ENCODE measurements at places on chromosomes 11 and 22.
A peak's percentile ranks its signal among the peaks of the same experiment; 100 is the strongest.

- no peak for DNase-seq
These were observed 42.6 kb downstream of the ANO1 start for GRCh38 chr11:70120674-70121073.

GRCh38 chr11:27722117-27722952, 22.1 kb upstream of the BDNF start:
- DNase-seq: no peak

DNA sequence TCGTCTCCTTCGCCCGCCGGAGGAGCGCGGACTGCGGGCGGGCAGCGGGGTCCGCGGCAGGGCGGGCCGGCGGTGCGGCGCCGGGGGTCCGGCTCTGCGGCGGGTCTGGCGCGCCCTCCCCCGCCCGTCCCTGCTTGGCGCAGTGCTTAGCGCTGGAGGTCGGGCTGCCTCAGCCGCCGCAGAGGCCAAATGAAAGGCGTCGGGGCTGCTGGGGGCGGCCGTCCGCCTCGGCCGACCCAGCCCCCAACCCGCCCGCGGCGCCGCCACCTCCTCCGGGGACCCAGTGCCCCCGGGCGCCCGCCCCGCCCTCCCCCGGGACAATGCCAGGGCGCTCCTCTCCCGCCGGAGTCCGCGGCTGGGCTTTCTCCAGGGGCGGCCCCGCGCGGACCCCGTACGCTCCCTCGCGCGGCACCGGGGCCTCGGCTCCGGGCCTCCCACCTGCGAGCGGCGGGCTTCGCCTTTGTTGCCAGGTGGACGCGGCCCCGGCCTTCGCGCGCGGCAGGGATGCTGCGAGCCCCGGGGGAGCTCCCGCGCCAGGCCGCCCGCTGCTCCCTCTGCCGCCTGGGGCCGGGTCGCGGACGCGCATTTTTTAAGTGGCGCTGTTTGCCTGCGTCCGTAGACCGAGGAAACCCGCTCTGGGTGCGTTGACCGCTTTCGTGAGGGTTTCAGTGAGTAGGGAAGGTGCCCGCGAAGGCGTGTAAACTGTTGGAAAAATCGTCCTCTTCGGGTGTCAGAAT, 583 bp downstream of the APLP2 start:
- DNase-seq: peak; percentile 24

DNA sequence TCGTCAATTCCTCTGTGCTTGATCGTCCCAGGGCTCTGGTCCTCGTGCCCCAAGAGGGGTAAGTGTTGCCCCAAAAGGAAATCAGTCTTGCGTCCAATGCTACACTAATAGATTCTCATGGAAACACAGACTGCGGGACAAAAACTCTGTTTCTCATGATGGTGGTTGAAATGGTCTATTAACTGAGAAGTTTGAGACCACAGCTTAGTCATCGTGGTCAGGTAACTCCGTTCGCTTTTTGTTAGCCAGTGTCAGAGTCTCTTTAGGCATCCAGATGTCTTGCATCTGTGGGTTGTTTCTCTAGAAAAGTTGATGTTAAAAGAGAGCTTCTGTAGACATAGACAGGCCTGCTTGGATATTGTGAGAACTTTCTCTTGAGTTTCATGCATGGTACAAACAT, 104.6 kb upstream of the SORL1-AS1 start:
- no peak for DNase-seq

DNA sequence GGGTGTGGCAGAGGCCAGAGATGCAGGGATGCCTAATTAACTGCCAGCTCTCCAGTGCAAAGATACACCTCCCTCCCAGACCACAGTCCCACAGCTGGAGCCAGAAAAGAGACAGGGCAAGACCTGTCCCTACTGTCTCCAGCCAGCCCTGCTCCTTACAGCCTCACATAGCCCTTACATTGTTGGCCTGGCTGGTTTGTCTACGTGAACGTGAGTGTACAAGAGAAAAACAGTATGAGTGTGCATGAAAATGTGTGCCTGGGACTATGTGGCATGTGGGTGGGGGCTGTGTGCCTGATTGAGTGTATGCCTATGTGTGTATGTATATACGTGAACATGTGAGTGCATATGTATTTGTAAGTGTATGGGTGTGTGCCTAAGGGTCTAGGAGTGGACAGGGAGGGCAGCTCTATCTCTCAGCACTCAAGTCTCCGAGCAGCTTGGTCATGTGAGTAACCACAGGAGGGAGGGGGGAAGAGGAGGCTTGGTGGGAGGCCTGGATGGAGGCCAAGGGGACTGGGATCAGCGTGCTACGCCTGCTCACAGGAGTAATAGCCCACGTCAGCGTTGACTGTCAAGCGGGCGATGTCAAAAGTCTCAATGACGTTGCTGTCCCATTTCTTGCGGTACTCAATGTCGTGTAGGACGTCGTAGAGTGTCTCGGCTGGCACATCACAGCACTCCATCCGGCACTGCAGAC, 6.6 kb upstream of the ARAP1 start:
- no peak for DNase-seq

GRCh38 chr22:27748349-27748748, 53.2 kb downstream of the MN1 start:
- no peak for DNase-seq

GRCh38 chr11:130847517-130847916, 68.8 kb downstream of the SNX19 start:
- no peak for DNase-seq

- peak; percentile 15 for DNase-seq
These were observed 7.7 kb upstream of the NCR3LG1 start for GRCh38 chr11:17343907-17344306.

GRCh38 chr11:87878373-87878825, 296.8 kb downstream of the RAB38 start:
- DNase-seq: no peak

- peak; percentile 8 for DNase-seq
These were observed at the start of gene BCO2 for GRCh38 chr11:112174789-112175598. BCO2 (plus strand) TSS chr11:112175512; CDS start chr11:112175602, 90 bp downstream.

DNA sequence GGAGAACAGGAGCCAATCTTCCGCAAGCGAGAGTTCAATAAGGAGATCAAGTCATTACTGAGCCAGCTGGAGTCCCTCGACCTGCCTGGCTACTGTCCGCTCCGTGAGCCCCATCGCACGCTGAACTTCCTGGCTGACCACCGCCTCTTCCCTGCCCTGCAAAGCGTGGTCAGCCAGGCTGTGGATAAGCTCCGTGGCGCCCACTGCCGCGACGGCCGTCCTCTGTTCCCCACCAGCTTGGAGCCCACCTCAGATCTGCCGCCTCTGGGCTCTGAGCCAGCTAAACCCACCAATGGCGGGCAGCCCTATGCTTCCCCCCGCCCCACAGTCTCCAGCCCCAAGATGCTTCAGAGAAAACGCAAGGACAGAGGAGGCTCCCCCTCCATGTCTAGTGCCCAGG, 2.3 kb downstream of the CCDC116 start:
- DNase-seq: no peak

- no peak for DNase-seq
These were observed 44.2 kb downstream of the EXPH5 start for GRCh38 chr11:108549319-108549885.

DNA sequence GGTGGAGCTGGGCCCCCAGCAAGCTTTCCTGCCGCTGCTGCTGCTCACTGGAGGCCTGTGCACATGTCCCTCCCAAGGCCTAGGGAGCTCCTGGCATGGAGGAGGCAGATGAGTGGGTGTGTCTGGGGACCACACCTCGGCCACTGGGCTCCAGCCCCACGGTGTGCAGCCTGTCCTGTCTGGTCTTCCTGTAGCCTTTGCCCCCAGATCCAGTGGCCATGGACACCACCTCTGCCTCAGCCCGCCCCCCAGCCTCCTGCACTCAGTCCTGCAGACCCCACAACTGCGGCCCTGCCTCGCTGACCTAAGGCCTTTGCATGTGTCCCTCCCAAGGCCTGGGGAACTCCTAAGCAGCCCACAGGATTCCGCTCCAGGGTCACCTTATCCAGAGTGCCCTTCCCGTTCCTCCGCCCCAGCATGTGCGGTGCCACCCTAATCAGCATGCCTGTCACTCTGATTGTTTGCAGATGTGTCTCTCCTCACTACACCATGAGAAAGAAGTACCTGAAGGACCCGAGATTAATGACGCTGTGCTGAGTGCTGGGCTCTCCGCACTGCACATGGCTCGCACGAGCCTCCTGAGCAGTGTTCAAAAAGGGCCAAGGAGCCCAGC, 8.6 kb downstream of the GAL start:
- DNase-seq: no peak

DNA sequence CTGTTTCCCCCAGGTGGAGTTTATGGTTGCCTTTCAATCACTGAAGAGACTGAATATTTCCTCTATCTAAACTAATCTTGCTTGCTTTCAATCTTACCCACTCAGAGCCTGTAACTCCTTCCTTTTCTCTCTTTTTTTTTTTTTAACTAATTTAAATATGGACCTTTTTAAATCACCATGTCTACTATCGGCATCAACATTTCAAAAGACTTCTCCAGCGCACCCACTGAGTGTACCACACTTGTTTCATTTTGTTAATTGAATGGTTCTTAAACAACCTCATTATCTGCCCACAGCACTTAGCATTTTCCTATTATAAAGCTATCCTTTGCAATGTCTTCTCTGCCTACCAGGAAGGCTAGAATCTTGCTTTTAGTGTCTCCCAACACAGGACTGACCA, 1212.5 kb downstream of the LRRC4C start:
- DNase-seq: no peak

GRCh38 chr22:42021571-42021970, 23.0 kb downstream of the WBP2NL start:
- DNase-seq: no peak

- DNase-seq: no peak
These were observed 63.8 kb upstream of the THY1 start for GRCh38 chr11:119486691-119487259.

DNA sequence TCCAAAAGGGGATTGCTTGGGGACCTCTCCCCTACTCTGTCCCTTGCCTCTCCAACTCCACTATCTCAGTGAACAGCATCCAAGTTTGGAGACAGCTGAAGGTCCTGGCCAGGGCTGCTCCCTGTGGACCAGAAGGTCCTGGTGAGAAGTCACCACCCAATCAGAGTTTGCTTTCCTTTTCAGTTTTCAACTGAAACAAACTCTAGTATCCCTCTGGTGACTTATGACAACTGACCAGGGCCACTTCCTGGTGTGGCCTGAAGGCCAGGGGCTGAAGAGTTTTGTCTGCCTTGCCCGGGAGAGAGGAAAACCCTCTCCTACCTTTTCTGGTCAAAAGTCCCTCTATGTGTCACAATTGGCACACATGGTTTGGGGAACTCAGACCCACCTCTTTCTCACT, 5.1 kb downstream of the JAML start:
- DNase-seq: no peak

GRCh38 chr11:76161261-76161961, 44.9 kb downstream of the WNT11 start:
- DNase-seq: no peak

- DNase-seq: no peak
These were observed 915 bp upstream of the SREBF2 start for GRCh38 chr22:41831828-41832552.

- DNase-seq: no peak
These were observed 23.2 kb downstream of the RTN4RL2 start for GRCh38 chr11:57483562-57483918.

DNA sequence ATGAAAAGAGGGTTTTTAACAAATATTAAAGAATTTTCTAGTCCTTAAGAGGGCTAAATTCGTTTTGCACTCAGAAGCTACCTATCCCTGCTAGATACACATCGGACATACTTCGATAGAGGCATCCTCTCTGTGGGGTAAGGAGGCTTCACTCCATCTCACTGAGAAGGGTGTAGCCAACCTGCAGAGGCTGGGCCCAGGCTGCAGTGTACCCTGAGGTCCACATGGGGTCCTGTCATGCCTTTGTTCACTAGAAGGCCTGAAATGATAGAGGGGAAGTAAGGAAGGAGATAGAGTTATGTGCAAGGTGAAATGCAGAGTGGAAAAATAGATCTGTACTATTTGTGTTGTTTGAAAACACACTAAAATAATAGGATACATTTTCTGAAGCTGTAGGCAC, 45.6 kb downstream of the IGSF9B start:
- DNase-seq: no peak

DNA sequence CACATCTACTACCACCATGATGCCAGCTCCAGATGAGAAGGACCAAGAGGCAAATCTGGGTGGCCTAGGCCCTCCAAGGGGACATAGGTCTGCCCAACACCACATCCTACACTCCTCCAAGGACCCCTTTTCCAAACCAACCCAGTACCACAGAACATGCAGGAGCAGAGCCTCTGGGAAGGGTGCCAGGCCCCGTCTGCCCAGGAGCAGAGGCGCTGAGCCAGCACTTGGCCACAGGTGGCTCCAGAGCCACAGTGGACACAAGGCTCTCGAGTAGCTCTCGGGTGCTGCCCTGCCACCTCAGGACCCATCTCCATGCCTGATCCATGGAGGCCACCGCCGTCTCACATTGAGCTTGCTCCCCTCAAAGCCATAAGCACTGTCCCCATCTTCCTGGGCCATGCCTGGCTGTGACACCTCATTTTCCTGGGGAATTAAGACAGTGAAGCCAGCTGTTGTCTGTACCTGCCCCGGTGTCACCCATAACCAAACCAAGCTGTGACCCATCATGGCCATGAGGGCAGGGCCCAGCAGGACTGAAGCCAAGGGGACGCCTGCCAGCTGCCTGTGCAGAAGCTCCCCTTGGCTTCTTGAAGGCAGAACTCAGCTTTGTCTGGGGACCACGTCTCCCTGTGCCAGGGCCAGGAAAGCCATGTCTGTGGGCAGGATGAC, 7.4 kb downstream of the MOB2 start:
- DNase-seq: no peak

DNA sequence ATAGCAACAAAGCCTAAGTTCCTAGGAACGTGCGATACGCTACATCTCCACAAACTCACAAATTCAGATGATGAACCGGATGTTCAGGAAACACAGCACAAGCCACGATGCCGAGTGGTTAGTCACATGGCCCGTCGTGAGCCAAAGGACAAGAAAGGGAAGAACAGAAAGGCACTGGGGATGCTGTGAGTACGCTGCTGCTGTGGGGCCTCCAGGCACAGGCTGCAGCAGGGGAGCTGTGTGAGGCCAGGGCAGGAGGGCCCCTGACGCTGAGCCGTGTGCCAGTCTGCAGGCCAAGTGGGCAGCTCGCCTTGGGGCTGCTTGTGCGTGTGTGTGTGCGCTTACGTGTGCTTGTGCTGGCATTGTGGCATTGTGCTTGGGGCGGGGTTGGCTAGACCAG, 89.4 kb downstream of the CTTN start:
- DNase-seq: no peak

GRCh38 chr11:31879681-31880080, 68.6 kb upstream of the PAX6 start:
- no peak for DNase-seq

DNA sequence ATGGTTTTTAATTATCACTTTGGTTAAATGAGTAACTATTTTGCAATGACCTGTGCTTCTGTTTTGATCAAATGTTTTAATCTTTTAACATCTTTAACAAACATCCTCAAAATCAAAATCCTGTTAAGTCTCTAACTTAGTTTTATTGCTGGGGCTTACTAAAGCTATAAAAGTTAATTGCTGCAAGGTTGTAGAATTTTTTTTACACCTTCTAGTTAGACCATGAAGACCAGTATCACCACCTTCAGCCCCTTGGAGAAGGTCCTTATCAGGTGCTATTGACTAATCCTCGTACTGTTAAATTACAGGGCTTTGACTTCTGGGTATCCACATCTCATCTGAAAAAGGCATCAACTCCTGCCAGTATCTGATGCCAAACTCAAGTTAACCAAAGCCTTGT, 12.3 kb upstream of the CABP2 start:
- DNase-seq: no peak

GRCh38 chr11:126154691-126155090, 56.8 kb downstream of the RPUSD4 start:
- no peak for DNase-seq

Measured in stimulated activated CD8-positive, alpha-beta memory T cell treated with anti-CD3 and anti-CD28 coated beads, Interleukin-7, amount 100 ng/mL, for 4 hours (primary cell).